ENCODE measurements at places on chromosomes 1 and 21. TPM values are rescaled to one million over a fixed set of nuclear protein-coding genes. Genes with fewer than 3 reads are reported as not detected.

- peaks cover 24% of the 10 kb centered on the region for H3K4me1 ChIP-seq
- no peak overlapping the region for H3K4me3 ChIP-seq
- H3K27ac ChIP-seq = no peak overlapping the region
Observed at GRCh38 chr1:26346274-26347033, 7.5 kb downstream of the CRYBG2 start.

Gene ERVH48-1
- not detected for total RNA-seq

DNA sequence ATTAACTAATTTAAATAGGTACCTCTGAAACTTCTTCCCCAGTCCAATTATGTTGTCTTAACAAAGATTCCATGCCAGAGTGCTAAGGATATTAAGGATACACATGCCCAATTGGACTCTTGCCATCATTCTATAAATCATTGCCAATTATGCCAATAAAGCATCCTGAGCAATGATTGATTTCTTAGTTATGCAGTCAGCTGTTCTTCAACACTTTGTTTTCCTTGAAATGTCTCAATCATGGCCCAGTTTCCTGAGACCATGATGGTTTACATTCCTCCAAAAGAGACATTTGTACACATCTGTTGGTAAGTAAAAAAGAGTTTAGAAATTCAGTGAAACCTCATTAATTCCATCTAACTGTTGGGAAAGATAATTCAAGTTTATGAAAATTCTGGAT is 180.4 kb upstream of the PKN2 start:
- H3K36me3 ChIP-seq = no peaks in the 10 kb centered on the region
- H3K4me1 ChIP-seq = no peaks in the 10 kb centered on the region
- H3K4me3 ChIP-seq = no peak overlapping the region
- DNase-seq = no peak

GRCh38 chr1:94828251-94828650 is 8.1 kb downstream of the SLC44A3 start:
- no peaks in the 10 kb centered on the region for H3K27me3 ChIP-seq
- H3K27ac ChIP-seq = peak overlapping the region; percentile 27
- peaks cover 24% of the 10 kb centered on the region for H3K4me1 ChIP-seq
- peak; percentile 77 for DNase-seq

DNA sequence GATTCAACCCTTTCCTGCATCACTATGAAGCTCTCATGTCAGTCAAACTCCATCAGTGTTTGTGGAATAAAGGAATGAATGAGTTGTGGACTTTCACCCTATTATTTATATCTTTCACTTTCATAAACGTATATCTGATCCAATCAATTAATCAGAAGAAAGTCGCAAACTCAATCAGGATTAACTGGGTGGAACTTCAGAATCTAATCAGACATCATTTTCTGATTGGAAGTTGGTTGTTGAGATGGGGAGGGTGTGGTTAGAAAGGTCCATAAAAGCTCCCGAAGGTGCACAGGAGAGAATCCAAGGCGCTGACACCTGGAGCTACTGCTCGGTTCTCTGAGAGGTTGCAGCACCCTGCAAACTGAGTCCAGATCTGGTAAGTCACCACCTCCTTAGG is at the start of gene PRAMEF12:
Gene PRAMEF12, plus strand, starts transcription at position 301 of the 400 bp plus-strand sequence. CDS start 1,130 bp downstream, outside the sequence.
- no peak for DNase-seq
- H3K4me1 ChIP-seq = no peaks in the 10 kb centered on the region
- no peak within 1 kb of the TSS for H3K4me3 ChIP-seq
- H3K27me3 ChIP-seq = peaks cover 99% of the 10 kb centered on the region
- no peaks in the 10 kb centered on the region for H3K36me3 ChIP-seq

Gene MT1HL1
- not detected for total RNA-seq

Gene TRIM67
- not detected for total RNA-seq

All from PC-3 (cell line).